ENCODE measurements at places on chromosomes 1 and 21.

DNA sequence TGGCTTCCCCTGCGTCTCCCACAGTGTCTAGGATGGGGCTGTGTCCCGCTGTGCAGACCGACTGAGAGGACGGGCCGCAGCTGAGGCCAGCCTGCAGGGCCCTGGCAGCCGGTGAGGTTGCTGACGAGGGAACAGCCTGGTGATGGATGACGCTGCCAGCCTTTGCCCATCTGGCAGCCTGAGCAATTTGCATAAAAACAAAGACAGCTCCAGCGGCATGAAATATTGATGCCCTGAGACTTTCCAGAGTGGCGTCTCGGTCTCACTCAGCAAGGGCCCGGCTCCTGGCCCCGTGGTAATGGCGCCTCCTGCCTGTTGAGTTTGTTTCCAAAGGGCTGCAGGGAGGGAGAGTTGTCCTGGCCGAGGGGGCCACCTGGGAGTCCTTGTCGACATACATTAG, 19.1 kb upstream of the KCNA10 start:
- no peak for DNase-seq

DNA sequence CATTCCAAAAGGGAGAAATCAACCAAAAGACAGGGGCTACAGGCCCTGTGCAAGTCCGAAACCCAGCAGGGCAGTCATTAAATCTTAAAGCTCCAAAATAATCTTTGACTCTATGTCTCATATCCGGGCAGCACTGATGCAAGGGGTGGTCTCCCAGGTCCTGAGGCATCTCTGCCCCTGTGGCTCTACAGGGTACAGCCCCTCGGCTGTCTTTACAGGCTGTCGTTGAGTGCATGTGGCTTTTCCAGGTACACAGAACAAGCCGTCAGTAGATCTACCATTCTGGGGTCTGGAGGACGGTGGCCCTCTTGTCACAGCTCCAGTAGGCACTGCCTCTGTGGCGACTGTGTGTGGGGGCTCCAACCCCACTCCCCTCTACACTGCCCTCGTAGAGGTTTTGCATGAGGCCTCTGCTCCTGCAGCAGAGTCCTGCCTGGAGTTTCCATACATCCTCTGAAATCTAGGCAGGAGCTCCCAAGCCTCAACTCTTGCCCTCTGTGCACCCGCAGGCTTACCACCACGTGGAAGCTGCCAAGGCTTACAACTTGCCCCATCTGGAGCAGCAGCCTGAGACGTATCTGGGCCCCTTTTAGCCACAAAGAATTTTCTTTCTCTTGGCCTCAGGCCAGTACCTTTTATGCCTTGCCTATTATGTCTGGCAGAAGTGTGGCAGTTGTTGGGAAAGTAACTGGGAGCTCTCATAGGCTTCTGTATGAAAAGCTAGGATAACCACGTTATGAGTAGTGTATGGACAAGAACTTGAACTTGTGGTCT, 52.5 kb downstream of the POU2F1 start:
- DNase-seq, result no peak

DNA sequence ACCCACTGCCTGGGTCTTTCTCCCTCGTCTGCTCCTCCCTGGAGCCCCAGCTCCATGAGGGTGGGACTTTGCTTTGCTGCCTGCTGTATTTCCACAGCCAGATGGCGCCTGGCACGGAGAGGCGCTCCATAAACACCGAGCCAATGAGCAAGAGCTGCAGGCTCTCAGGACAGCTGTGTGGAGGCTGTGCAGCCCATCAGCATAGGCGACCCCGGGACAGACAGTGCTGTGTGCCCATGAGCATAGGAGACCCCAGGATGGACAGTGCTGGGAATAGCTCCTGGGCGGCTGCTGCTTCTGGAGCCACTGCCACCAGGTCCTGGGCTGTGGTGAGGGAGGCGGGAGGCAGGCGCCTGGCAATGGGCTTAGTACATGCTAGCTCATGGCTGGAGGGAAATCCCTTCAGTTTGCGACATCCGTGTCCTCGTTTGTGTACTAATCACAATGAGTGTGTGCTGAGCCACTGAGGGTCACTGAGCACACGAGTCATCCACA, 29.2 kb downstream of the CEP104 start:
- no peak for DNase-seq

DNA sequence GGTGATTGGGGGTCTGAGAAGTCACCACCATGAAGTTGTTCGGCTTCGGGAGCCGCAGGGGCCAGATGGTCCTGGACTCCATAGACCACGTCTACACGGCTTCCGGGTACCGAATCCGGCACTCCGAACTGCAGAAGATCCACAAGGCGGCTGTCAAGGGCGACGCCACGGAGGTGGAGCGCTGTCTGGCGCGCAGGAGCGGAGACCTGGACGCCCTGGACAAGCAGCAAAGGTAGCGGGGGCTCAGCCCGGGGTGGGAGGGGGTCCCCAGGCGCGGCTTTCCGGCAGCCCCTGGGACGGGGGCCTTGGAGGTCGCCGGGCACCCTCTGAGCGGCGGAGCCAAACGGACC, 146.5 kb downstream of the LIPI start:
- DNase-seq, result no peak

GRCh38 chr1:55056632-55056992, 17.3 kb downstream of the PCSK9 start:
- DNase-seq, result no peak

DNA sequence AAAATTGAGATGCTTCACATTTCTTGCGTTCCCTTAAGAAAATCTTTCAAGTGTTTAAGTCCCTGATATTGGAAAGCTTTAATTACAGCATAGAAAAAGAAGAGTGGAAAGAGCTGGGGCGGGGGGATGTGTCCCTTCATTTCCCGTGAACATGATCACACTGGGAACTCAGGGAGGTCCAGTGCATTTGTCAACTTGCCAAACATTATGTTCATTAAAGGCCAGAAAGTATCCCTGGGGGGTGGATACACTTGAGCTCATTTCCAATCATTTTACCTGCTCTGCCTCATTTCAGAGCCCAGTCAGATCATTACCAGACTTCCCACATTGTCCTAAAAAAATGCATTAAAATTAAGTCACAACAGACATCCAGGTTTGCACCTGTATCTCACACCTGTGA, 123.6 kb upstream of the KCNJ15 start:
- DNase-seq, result no peak

DNA sequence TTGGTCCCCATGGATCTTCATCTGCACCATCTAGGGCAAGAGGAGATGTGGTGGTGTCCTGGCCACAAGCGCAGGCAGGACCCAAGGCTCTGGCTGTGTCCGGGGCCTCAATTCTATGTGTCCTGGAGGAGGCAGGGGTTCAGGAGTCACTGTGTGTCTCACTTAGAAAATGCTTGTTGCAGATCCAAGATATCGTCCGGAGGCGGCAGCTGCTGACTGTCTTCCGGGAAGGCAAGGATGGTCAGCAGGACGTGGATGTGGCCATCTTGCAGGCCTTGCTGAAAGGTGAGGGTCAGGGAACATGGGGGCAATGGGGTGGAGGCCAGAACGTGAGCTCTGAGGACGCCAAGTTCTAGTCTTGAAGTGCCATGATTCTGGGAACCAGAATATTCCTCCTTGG, 29.1 kb downstream of the TRPM2 start:
- DNase-seq, result no peak

GRCh38 chr1:171138980-171139379, 46.1 kb upstream of the FMO2 start:
- no peak for DNase-seq

GRCh38 chr1:161037661-161038522, 872 bp downstream of the TSTD1 start:
- no peak for DNase-seq

DNA sequence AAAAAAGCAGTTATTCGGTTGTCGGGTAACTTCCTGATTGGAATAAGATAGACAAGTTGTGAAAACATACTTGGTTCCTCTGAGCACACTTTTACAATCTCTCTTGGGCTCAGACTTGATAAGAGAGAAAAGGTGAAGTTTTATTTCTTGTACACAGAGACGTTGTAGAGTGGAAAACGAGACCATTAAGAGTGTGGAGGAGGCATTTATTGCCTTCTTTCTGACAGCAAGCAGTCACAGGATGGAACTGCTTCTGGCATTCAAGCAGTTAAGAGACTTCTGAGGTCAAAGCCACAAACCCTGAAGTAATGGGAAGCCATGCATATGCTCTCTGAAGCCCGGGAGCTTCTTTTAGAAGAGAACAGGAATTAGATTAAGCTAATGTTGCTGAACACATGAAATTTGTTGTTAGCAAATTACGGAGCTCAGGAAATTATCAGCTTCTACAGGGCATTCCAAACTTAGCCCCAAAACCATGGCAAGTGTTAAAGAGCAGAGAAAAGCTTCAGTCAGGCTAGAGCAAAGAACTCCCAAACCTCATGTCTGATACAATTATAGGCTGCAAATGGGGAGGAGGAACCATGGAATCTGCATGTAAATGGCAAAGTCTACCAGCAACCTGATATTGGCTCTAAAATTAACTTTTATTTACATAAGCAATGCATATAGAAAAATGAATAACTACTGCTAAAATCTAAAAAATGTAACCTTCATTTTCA, 26.0 kb downstream of the S1PR1 start:
- no peak for DNase-seq

- no peak for DNase-seq
Observed at GRCh38 chr1:11595285-11595684, 58.9 kb downstream of the FBXO2 start.

- no peak for DNase-seq
Observed at GRCh38 chr1:89121641-89122040, 4.3 kb downstream of the GBP2 start.

DNA sequence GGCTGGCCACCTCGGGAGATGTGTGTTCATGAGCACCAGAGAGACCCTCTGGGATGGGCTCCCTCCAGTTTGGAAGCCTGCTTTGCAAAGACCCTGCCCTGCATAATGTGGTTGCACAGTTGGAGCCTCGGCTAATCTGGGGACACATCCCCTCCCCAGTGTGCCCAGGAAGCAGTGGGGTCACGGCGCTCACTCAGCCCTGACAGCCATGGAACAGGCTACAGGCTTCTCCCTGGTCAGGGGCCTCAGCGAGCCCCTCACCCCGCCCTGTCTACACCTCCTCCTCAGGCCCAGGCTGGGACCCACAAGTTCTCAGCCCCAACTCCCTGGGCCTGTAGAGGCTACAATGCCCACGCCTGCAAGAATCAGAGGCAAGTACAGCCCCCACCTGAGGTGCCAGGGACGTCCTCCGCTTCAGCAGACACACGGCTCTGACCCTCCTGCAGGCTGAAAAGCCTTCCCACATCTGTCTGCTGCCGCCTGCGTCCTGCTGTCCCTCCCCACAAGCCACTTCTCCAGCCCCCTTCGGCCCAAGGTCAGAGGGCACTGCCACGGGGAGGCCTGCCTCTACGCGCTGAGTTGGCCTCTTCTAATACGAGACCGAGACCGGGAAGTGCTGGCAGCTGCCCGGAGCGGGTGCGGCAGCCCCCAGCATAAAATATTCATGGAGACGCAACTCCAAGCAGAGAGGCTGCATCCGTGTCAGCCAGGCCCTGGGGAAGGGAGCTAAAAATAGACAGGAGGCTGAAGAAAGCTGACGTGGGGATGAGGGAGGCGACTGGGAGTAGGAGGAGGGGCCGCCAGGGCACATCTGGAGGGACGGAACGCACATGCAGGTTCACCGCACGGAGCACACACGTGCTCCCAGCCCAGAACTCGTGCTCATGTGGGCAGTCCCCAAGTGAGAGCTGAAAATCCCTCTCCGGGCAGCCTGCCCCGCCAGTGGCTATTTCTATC, 15.2 kb upstream of the GPR153 start:
- DNase-seq, result no peak

DNA sequence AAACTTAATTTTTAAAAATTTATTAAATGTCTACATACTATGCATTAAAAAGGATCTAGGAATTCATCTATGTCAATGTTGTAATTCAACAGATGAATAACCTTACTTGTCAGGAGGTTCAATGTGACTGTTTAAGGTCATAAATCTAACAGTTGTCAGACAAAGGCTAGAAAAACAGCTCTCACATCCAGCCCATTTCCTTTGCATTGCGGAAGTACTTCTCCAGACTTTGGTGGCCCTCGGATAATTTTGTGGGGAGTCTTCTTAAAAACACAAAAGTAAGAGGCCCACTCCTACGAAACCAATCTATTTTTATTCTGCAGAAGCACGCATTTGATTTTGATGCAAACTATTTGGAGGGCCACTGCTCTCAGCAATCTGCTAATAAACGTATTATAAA, 122.6 kb upstream of the CHRM3 start:
- DNase-seq, result no peak

DNA sequence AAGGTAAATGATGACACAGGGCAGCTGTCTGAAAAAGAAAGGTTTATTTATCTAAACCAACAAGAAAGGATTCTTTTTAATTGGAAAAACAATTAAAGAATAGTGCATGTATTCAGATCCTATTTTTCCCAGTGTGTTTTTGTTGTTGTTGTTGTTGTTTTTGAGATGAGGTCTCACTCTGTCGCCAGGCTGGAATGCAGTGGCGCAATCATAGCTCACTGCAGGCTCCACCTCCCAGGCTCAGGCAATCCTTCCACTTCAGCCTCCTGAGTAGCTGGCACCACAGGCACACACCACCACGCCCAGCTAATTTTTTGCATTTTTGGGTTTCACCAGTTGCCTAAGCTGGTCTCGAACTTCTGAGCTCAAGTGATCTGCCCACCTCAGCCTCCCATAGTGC, 22.1 kb downstream of the NEK2 start:
- no peak for DNase-seq

DNA sequence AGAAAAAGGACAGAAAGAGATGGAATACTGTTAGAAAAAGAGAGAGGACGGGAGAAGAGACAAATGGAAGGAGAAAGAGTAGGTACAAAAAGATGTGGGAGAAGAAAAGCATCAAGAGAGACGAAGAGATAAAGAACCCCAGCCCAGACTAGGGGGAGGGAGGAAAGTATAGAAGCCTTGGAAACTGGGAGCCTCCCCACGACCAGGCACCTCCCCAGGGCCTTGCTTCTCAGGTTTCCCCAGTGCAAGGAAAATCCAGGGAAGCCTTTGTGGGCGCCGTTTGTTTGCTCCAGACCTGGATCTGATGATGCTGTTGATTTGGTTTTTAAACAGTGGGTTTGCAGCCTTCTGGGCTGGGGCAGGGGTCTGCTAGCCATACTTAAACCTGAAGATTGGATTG, 15.2 kb upstream of the ALX3 start:
- no peak for DNase-seq

DNA sequence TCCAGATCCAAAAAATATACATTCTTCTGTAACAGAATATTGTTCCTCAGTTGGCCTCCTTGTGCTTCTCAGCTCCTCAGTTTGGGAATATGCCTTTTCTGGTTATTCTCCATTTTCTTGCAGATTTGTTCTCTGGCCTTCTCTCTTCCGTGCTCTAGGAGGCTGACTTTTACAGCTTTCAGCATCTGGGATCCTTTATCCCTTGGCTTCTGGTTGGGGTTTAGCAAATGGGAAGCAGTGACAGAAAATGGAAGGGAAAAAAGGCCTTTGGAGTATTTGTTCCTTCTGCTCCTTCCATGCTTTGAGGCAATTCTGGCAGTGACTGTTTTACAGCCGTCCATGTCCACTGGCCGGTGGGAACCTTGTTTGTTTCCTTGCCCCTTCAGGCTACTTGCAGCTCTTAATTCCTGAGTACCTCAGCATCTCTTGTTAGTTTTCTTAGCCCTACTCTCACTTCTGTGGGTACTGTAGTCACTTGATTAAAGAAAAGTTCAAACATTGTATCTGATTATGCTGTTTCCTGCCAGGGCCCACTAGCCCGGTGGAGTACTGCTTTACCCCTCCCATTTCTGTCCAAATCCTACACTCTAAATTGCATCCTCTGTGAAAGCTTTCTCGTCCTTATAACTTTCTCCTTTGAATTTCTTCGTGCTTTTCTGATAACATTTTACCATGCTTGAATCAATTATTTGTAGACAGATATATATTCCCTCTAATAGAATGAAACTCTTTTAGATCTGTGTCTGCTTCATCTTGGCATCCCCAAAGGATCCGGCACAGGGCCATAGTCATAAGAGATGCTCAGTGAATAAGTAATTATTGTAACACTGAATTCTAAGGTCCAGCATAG, 118.2 kb downstream of the OSBPL9 start:
- DNase-seq, result no peak

Data from activated naive CD4-positive, alpha-beta T cell (primary cell).